Motor neuron (in vitro differentiated cells): ENCODE measurements at places on chromosomes 16 and 17.

DNA sequence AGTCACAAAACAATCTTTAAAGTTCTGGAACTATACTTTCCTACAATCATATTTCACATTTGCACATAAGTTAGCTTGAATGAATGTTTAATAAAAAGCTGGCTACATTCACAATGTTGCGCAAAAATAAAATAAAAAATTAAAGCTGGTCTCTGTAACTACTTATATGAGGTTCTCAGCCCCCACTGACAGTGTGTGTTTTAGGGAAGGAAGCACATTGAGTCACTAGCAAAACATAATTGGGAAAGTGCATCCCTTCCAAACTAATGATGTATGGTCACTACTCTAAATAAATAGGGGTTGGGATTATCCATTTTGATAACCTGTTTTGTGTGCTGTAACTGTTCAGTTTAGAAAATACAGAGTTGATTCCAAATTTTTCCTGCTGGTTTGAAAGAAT lies 251.9 kb downstream of the IRX3 start:
- ATAC-seq, result no peak

DNA sequence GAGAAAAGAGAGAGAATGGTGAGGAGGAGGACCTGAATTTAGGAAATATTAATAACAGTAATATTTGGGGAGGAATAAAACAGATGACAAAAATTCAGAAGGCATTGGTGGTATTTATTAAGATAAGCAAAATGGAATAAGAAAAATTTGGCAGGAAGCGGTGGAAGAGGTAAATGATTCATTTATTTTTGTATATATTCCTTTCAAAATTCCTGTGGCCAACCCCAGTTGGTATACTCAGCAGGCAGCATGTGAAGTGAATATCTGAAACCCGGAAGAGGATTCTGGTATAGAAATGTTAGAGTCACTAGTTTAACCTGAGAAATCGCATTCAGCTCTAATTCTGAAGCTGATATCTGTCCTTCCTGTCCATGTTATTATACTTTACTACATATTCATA lies 792.0 kb downstream of the KCNJ2 start:
- ATAC-seq, result no peak

DNA sequence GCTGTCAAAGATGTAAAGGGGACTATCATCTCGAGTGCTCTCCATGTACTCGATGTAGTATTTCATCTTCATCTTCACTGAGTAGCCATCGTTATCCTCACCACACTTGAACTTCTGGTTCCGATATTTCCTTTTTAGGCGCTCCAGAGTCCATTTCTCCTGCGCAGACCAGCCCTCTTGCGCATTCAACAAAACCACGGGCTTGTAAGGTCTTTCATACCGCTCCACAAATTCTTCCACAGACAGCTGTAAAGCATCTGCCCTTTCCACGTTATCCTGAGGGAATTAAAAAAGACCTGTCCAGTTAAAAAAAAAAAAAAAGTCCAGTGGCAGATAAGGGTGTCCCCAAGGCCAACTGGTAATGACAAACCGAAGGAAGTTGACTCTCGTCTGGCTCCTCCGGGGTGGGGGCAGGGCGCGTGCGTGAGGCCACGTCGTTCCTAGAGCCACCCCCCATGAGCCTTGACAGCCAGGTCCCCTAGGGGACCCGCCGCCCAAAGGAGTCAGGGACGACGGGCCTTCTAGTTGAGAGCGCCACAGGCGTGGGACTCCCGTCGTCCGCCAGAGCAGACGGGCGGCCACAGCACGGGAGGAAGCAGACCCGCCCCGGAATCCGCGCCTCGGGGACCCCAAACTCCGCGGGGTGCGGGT lies 701 bp downstream of the JMJD6 start:
- ATAC-seq, result peak; percentile 20

GRCh38 chr16:26334218-26335111 lies 642.7 kb downstream of the HS3ST4 start:
- ATAC-seq, result no peak

GRCh38 chr17:39663688-39664580 lies 1.2 kb upstream of the TCAP start:
- ATAC-seq, result no peak

- no peak for ATAC-seq
Measured at GRCh38 chr17:48338720-48339119, 91.3 kb downstream of the SKAP1 start.

GRCh38 chr17:46190763-46191162 lies 2.5 kb downstream of the KANSL1 start:
- no peak for ATAC-seq
